T-helper 2 cell treated with Interferon-gamma antibody and Interleukin-4, amounts not matched to agents 5 μg/mL and 100 μg/mL, for 36 hours (primary cell): ENCODE measurements at places on chromosomes 1 and 21.

- no peak for DNase-seq
Measured at GRCh38 chr1:25198663-25199252, 33.5 kb downstream of the SYF2 start.

GRCh38 chr1:175138579-175138978, 54.0 kb downstream of the KIAA0040 start:
- DNase-seq: no peak

GRCh38 chr1:153246825-153247224, 12.7 kb upstream of the LORICRIN start:
- DNase-seq: no peak

- no peak for DNase-seq
Measured at GRCh38 chr1:86516335-86516734, 30.5 kb upstream of the CLCA4 start.

DNA sequence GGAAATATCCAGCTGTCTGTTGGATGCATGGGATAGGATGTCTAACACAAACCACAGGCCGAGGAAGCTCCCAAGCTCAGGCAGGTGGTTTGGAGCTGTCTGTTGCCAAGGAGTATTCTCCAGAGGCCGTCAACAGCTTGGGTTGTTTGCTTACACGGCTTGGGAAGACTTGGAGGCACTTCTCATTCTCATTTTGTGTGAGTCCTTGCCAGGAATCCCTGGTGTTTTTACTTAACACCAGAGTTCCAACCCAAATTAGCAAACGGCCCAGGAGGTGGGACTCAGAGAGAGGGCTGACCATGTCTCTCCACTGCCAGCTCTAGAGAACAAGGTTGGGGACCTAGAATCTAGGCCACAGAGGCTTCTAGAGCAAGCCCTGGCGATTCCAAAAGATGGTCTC, 72.7 kb upstream of the FAM20B start:
- no peak for DNase-seq
